Daoy (cell line): ENCODE measurements at places on chromosomes 3 and 15. TPM values are rescaled to one million over a fixed set of nuclear protein-coding genes. Genes with fewer than 3 reads are reported as not detected.

The SGO1 gene
- 13.3 and 14.6 TPM in 2 replicates for total RNA-seq

The TRAT1 gene
- not detected in 2 replicates for total RNA-seq

The MAP1A gene
- 2.7 and 3.2 TPM in 2 replicates for total RNA-seq

The SLC38A3 gene
- not detected in 2 replicates for total RNA-seq

The SLCO2A1 gene
- 1.4 and 4.8 TPM in 2 replicates for total RNA-seq

The TMEM212 gene
- not detected in 2 replicates for total RNA-seq

The TMEM266 gene
- not detected in 2 replicates for total RNA-seq
